ENCODE measurements at places on chromosomes 11 and 22.

- no peak for DNase-seq
Measured at GRCh38 chr11:58731819-58732218, at the start of gene GLYAT. TSS of gene GLYAT (minus strand) at chr11:58731943. CDS start at chr11:58724496, 7,447 bp downstream.

GRCh38 chr11:120039039-120039438 lies 98.9 kb downstream of the TRIM29 start:
- no peak for DNase-seq

DNA sequence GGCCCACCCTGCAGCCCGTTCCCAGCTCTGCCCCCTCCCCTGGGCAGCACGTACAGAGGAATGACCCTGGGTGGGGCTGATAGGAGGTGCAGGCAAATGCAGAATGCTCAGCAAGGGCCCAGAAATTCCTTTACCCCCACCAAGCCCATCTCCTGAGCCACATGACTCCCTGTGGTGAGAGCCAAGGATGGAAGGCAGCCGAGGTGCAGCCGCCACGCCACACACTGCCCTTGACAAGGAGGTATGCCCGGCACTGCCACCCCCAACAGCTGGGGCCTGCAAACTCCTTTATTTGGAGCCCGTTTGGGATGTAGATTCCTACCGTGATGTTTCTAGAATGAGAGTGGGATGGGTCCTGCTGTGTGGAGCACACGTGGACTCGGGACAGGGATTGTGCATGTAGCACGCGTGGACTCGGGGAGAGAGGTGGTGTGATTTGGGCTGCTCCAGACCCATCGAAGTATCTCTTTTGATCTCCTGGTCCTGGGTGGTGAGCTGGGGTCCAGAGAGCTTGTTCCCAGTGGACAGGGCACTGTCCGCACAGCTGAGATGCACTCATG lies 12.9 kb downstream of the GTSE1 start:
- DNase-seq: no peak

GRCh38 chr22:36442506-36443197 lies 38.8 kb downstream of the TXN2 start:
- no peak for DNase-seq

DNA sequence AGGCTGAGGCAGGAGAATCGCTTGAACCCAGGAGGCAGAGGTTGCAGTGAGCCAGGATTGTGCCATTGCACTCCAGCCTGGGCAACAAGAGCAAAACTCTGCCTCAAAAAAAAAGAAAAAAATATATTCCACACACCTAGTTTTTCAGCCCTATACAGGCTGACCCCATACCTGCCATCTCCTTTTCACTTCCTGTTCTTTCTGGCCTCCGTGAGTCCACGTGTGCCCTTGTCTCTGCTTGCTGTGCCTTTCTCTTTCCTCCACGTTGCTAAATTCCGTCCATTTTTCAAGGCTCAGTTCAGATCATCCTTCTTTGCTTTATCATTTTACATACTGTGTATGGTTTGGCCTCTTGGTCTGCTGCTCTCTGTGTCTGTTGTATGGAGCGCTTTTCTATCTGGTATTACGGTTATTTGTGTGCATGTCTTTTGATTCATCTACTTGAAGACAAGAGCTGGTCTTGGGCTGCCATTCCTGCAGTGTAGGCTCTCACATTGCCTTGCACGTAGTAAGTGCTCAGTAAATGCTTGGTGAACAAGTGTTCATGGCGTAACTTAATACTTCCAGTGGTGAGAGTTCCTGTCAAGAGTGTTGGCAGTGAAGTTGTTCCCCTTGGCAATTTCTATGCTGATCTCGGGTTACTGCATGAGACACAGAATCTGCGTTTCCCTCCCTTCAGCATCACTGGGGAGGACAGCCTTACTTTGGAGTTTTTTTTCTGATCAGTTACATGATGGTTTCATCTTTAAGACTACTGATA lies 57.5 kb downstream of the PTPRJ start:
- DNase-seq: no peak

- no peak for DNase-seq
Measured at GRCh38 chr11:11937433-11937832, 71.0 kb downstream of the DKK3 start.

Measured in activated naive CD4-positive, alpha-beta T cell treated with anti-CD3 and anti-CD28 coated beads, Interleukin-2, amount 10 ng/mL, durations not matched to agents 7 days and 5 days (primary cell).